ENCODE measurements at places on chromosomes 2 and 18.

DNA sequence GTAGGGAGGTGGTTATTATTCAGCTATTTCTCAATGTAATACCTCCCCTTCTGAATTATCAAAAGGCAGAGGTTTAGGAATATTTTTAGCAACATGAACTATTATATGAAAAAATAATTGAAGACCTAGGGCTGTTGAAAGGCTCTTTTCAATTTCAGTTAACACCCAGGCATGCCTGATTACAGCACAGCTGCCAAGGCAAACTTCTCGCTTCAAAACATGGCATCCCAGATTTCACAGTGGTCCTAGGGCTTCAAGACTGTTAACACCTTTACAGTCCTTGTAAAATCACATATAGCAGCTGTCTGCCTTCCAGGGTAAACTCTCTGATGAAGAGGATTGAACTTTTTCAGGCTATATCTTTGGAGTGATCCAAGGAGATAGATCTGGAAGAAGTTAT is 23.2 kb downstream of the CTLA4 start:
- no peak for DNase-seq

DNA sequence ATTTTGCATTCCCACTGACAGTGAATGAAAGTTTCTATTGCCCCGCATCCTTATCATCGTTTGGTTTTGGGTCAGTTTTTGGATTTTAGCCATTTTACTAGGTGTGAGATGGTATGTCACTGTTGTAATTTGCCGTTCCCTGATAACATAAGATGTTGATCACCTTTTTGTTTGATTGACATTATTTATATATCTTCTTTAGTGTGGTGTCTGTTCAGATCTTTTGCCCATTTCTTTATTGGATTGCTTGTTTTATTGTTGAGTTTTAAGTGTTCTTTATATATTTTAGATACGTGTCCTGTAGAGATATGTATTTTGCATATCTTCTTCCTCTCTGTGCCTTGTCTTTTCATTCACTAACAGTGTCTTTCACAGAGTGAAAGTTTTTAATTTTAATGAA is 55.3 kb downstream of the EPC2 start:
- no peak for DNase-seq

DNA sequence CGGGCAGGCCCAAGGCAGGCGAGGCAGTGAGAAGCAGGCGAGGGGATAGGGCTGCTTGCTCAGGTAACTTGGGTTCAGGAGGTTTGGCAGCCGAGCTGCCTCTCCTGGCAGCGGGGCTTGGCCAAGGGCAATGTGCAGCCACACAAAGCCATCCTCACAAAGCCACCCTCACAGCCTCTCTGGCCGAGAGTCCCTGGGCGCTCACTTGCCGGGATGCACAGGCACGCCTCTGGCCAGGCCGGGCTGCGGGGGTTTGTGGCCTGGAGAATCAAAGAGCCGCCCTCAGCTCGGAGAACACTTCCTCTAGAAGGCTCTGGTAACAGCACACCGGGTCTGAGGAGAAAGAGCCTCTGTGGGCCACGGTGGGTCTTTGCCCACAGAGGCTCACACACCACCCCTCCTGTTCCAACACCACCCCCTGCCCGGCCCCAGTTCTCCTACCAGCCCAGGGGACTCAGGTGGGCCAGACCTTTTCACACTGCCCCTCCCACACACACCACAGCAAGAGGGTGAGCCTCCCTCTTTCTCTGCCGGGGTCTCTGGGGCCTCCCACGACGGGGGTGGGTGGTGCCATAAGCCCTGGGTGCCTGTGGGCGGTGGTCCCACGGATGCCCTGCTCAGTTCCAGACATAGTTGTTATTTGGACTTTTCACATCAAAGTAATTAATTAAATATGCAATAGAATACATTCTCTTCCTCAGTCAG is 186.9 kb downstream of the ZFP36L2 start:
- no peak for DNase-seq

- no peak for DNase-seq
These were observed 53.7 kb downstream of the BCL11A start for GRCh38 chr2:60499651-60500265.

GRCh38 chr2:74528600-74529356 is 728 bp downstream of the AUP1 start:
- DNase-seq, result no peak

DNA sequence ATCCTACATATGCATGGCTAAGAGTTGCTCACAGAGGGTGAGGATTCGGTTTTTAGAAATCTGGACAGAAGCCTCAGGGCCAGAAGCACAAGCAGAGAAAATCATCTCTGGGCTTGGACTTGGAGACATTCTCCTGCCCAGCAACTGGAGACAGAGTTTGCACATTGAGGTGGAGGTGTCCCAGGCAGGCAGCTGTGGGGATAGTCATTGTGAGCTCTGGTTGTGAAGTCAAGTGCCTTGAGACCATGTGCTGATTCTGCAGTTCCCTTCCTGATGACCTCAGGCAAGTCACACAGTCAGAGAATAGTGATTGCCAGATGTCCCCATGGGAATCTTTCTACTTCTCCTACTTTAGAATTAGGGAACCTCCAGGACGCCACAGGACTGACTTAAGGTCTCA is 108.4 kb upstream of the LDAH start:
- DNase-seq, result no peak

- DNase-seq, result no peak
These were observed 7.4 kb downstream of the GYPC start for GRCh38 chr2:126663184-126663963.

DNA sequence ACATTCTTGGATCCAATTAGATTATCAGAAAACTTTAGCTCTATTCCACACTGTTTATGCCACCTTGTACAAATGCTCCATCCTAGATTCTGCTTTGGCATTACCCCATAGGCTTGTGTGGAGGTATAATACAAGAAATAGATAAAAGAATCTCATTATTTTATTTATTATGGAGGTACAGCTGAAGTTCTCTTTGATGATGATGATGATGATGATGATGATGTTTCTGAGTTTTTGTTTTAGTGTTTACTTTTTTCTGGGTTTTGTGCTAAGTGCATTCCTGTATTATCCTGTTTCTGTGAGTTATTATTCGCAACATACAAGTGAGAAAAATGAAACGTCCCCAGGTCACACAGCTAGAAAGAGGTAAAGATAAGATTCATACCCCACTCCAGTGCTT is 43.4 kb downstream of the ANXA4 start:
- DNase-seq, result no peak

DNA sequence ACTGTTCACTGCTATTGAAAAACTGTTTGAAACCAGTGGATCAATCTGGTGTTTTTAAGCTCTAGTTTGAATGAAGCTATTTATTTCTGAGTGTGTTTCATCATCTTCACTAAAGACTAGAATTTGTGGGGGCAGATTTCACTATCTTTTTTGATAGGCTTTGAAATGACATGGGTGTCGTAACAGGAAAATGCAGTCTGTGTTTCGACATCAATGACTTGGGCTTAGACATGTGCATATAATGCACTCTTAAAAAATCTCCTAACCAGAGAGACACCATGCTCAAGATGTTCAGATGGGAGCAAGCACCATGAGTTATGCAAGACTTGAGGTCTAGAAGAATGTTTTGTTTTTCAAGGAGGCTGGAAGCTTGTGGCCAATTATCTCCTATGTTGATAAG is 221.6 kb downstream of the GPD2 start:
- no peak for DNase-seq

DNA sequence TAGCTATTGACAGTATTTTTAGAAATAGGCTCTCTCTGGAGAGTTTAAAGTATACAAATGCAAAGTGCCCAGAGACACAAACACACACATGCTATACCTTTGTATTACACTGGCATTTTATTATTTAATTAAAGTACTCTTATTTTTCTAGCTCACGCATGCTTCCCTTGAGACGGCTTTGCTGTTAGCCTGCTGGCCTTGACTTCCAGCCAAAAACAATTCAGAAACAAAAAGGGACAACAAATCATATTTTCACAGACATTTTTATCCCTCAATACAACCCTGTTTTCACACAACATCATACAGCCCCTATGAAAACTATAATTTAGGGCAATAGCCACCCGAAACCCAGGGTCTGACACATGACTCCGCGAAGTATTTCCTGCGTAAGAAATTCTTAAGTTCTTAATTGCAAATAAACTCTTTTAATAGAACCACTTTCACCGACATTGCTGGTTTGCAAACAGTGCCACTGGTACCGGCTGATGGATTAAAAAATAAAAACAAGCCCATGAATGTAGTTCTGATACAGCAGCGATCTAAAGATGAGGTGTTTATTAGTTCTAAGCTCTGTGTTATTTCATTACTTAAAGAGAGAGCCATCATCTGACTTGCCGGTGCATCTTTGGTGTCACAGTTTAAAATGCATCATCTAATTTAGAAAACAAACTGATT is 185.1 kb downstream of the TCF4 start:
- DNase-seq, result no peak

DNA sequence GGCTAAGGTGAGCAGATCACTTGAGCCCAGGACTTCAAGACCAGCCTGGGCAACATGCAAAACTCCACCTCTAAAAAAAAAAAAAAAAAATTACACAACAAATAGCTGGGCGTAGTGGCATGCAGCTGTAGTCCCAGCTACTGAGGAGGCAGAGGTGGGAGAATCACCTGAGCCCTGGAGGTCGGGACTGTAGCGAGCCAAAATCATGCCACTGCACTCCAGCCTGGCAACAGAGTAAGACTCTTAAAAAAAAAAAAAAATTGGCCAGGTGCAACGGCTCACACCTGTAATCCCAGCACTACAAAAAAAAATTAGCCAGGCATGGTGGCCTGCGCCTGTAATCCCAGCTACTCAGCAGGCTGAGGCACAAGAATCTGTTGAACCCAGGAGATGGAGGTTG is 7.3 kb downstream of the STARD7 start:
- DNase-seq, result no peak

DNA sequence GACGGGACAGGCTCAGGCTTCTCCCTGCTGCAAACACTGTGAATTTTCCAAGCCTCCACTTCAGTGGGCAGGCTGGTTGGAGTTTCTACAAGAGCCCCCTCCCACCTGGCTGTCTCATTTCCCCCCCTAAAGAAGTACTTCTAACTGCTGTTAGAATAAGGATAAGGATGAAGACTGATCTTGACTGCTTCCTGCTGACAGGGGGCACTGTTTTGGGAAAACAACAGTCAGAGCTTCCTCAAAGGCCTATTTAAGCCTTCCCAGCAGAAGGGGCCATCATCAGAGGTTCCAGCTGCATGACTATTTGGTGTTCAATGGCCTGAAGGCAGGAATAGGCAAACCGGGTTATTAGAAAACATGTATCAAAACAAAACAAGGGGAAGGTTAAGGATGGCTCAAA is 1162.8 kb downstream of the DSC3 start:
- no peak for DNase-seq

DNA sequence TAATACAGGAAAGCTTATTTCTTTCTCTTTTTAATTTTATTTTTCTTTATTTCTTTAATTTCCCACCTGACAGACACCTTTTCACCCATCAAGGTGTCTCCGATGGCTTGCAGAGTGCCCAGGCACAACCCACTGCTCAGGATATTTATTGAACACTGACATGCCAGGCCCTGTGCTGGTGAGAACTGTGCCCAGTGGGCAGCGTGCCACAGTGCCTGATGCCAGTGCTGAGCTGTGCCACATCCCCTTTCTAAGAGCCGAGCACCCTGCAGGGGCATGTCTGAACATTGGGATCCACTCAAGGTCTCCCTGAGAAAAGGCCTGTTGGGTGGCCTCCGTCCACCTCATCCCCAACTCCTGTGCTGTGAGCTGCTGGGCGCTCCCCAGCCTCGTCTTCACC is 158.6 kb upstream of the RAB6C start:
- DNase-seq, result no peak

GRCh38 chr2:187922846-187923245 is 368.6 kb upstream of the TFPI start:
- DNase-seq, result no peak

DNA sequence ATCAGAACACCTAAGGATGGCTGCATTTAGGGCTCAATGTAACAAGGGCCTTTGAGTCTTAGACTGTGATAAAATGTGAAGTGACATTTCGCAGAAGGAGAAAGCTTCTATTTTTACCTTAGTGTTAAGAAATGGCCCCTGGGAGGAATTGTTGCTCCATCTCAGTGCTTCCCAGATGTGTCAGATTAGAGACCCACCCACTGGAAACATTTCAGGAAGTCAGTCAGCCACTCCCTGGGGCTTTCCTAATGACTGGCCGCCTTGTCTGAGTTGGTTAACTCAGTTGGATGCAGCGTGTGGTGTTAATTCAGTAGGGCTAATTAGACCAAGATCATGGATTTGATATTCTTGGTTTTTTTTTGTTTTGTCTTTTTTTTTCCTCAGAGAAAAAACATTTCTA is 355.9 kb downstream of the PIK3C3 start:
- DNase-seq, result no peak

- no peak for DNase-seq
These were observed 1.8 kb downstream of the TSPYL6 start for GRCh38 chr2:54254180-54254579.

DNA sequence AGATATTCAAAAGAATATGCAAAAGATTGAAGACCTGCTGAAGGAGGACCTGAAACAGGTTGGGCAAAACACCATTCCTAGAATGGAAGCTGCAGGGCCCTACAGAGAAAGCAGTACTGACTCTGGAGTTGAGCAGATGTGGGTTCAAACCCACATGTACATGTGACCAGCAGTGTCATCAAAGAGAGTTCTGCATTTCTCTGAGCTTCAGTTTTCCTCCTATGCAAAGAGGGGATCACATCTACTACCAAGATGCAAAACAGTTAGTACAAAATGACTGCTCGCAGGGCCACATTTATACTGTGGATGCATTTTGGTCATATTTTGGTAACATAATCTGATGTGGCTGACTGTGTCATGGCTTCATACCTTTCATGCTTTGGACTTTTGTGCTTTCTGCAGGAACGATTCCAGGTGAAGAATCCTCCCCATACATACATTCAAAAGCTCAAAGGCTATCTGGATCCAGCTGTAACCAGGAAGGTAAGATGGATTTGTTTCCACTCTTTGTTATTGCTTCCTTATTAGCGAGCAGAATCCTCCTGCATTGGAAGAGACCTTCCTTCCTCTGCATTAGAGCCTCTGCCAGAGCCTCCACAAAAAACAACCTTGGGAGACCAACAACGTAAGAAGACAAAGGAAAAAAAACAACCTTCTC is 174.8 kb downstream of the PRPF40A start:
- no peak for DNase-seq

GRCh38 chr2:54979321-54980044 is 70.8 kb downstream of the RTN4 start:
- DNase-seq, result no peak

DNA sequence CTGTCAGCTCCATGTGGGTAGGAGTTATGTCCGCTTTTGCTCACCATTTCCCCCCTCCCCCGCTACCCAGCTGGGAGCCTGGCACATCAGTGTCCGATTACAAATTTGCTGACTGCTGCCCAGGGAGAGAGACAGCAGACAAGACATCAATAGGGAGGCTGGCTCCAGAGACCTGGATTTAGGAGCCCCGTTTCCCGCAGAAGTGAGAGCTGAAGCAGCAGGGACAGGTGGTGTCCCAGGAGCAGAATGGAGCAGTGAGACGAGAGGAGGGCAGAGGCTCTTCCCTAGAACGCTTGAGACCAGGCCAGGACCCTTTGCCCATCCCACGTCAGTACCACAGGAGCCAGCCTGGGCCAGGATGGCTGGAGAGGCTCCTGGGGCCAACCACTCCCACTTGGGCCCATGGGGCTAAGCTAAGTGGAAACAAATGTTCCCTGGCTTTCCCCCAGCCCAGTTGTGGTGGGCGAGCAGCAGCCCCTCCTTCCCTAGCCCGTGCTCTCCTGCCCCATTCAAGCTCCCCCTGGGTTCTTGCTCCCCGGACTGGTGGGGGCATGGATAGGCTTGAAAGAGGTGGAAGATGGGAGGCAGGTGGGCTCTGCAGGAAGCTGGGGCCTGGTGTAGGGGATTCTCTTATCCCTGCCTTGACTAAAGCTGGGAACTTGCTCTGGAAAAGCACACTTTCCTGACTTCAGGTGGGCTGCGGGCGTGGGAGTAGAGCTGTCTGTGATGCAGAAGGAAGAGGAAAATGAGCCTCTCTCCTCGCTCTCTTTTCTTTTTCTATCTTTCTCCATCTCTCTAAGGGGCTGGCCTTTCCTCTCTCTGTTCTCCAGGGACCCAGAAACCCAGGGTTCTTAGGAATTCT is 4.1 kb upstream of the WNT6 start:
- no peak for DNase-seq
